ENCODE measurements at places on chromosomes 6 and 20. TPM values are rescaled to one million over a fixed set of nuclear protein-coding genes. Genes with fewer than 3 reads are reported as not detected.

The SLC22A2 gene
- total RNA-seq, result not detected

The SLC16A10 gene
- not detected for total RNA-seq

The COL19A1 gene
- not detected for total RNA-seq

The DLK2 gene
- total RNA-seq, result 0.86 TPM

The EEF1A2 gene
- not detected for total RNA-seq

The CEP85L gene
- total RNA-seq, result 13.6 TPM

The ITPA gene
- total RNA-seq, result 81.3 TPM

The BRD2 gene
- total RNA-seq, result 89.4 TPM

The IL20RA gene
- 1.2 TPM for total RNA-seq

The CLIC1 gene
- total RNA-seq, result 1,127 TPM

The MYMX gene
- total RNA-seq, result not detected

The MPC1 gene
- 31.2 TPM for total RNA-seq

The VWA7 gene
- not detected for total RNA-seq

The FAM83D gene
- total RNA-seq, result 35.2 TPM

The NFYA gene
- 8.1 TPM for total RNA-seq

The NCOA3 gene
- total RNA-seq, result 20.6 TPM

The MAS1 gene
- not detected for total RNA-seq

The FNDC1 gene
- total RNA-seq, result not detected
